ENCODE measurements at places on chromosomes 7 and 10.
A peak's percentile ranks its signal among the peaks of the same experiment; 100 is the strongest.

- no peak for DNase-seq
- H3K27me3 ChIP-seq = no peaks in the 10 kb centered on the region
- H3K4me3 ChIP-seq = no peak overlapping the region
- H3K27ac ChIP-seq = no peak overlapping the region
- H3K4me1 ChIP-seq = peaks cover 8% of the 10 kb centered on the region
These were observed 30.8 kb upstream of the CHST15 start for GRCh38 chr10:124124123-124124768.

DNA sequence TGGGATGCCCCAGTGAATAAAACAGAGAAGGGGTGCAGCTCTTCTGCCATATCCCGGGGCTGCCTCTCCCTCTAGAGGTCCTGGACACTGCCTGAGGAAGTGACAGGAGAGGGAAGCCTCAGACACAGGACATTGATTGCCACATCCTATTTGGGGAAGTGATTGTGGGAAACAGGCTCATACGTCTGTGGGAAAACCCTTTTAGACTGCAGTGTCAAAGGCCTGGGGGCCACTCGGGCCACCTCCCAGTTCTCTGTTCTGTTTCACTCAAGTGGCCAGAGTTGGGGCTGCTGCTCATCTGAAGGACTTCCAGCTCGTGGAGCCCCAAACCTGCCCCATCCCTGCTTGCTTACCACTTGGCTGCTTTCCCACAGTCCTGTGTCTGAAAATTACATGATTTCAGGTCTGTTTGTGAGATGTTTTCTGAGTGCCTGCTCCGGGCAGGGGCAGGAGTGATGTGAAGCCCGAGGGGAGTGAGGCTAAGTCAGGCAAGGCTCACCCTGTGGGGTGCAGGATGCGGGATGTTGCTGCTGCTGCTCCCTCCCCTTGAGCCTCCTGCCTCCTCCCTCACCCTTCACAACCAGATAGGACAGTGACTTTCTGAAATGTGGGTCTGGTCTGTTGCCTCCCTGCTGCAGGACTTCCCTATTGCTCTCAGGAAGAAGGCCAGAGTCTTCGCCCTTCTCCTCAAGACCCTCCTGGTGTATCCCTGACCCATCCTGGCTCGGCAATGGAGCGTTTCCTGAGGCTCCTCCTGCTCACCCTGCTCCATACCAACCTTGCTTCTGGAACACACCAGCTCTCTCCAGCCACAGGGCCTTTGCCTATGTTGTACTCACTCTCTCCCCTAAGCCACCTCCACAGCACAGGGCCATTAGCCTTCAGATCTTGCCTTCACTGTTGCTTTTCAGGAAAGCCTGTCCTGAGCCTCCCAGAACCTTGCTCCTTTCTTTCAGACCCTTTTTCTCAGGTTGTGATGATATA, 58.4 kb downstream of the NEURL1 start:
- H3K27ac ChIP-seq = no peak overlapping the region
- H3K27me3 ChIP-seq = peaks cover 18% of the 10 kb centered on the region
- no peaks in the 10 kb centered on the region for H3K36me3 ChIP-seq
- H3K4me1 ChIP-seq = peaks cover 13% of the 10 kb centered on the region

GRCh38 chr7:16203065-16203464, 218.3 kb downstream of the CRPPA start:
- H3K27me3 ChIP-seq = no peaks in the 10 kb centered on the region
- no peaks in the 10 kb centered on the region for H3K4me1 ChIP-seq
- no peak overlapping the region for H3K4me3 ChIP-seq

DNA sequence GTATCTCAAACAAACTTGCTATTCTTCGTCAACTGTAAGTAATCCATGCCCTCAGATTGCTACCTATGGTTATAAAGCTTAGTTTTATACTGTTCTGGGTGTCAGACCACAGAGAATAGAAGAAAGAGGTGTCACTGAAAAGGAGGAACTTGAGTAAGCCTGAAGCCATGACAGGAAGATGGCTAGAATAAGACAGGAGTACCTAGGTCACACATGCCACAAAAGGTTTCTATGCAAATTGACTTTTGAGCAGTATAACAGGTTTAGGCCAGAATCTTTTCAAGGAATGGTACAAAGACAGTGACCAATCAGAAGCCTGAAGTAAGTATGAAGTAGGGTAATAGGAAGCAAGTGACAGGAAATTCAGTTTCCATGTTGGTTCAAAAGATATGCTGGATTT, 23.5 kb downstream of the FBXW4 start:
- no peaks in the 10 kb centered on the region for H3K27me3 ChIP-seq
- no peak overlapping the region for H3K4me3 ChIP-seq
- peaks cover 5% of the 10 kb centered on the region for H3K4me1 ChIP-seq
- H3K27ac ChIP-seq = no peak overlapping the region

DNA sequence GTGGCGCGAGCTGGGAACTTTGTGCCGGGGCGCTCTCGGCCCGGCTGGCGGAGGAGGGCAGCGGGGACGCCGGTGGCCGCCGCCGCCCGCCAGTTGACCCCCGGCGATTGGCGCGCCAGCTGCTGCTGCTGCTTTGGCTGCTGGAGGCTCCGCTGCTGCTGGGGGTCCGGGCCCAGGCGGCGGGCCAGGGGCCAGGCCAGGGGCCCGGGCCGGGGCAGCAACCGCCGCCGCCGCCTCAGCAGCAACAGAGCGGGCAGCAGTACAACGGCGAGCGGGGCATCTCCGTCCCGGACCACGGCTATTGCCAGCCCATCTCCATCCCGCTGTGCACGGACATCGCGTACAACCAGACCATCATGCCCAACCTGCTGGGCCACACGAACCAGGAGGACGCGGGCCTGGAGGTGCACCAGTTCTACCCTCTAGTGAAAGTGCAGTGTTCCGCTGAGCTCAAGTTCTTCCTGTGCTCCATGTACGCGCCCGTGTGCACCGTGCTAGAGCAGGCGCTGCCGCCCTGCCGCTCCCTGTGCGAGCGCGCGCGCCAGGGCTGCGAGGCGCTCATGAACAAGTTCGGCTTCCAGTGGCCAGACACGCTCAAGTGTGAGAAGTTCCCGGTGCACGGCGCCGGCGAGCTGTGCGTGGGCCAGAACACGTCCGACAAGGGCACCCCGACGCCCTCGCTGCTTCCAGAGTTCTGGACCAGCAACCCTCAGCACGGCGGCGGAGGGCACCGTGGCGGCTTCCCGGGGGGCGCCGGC, 870 bp downstream of the FZD1 start:
- H3K4me3 ChIP-seq = peak overlapping the region; percentile 76
- H3K4me1 ChIP-seq = peaks cover 19% of the 10 kb centered on the region
- H3K27me3 ChIP-seq = no peaks in the 10 kb centered on the region
- peaks cover 17% of the 10 kb centered on the region for H3K36me3 ChIP-seq
- peak; percentile 71 for DNase-seq

DNA sequence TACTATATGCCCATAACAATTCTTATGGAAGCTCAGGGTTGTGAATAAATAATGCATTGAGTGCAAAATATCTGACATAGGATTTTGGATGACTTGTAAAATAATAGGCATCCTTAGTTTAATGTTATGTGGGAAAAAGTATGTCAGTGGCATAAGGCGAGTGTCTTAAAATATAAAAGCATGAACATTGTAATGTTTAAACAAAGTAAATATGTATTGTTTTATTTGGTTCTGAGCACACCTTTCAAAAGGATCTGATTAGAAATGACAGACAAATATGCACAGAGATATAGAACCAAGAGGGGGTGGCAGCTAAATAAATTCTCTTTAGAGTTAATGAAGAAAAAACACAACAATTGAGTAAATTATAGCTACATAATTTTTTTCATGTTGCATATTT, 51.3 kb upstream of the FOXP2 start:
- H3K36me3 ChIP-seq = no peaks in the 10 kb centered on the region
- DNase-seq = no peak
- H3K4me1 ChIP-seq = no peaks in the 10 kb centered on the region
- no peak overlapping the region for H3K4me3 ChIP-seq
- no peaks in the 10 kb centered on the region for H3K27me3 ChIP-seq

GRCh38 chr7:40147371-40148246, 12.8 kb downstream of the SUGCT start:
- DNase-seq = peak; percentile 68
- no peaks in the 10 kb centered on the region for H3K27me3 ChIP-seq
- H3K36me3 ChIP-seq = no peaks in the 10 kb centered on the region
- H3K4me1 ChIP-seq = peaks cover 3% of the 10 kb centered on the region
- peak overlapping the region; percentile 49 for H3K27ac ChIP-seq

GRCh38 chr10:79221110-79222051, 125.9 kb upstream of the PPIF start:
- no peak for DNase-seq
- H3K27me3 ChIP-seq = no peaks in the 10 kb centered on the region
- no peak overlapping the region for H3K4me3 ChIP-seq
- peaks cover 88% of the 10 kb centered on the region for H3K36me3 ChIP-seq
- H3K27ac ChIP-seq = no peak overlapping the region

- DNase-seq = no peak
- no peak overlapping the region for H3K4me3 ChIP-seq
- no peaks in the 10 kb centered on the region for H3K27me3 ChIP-seq
These were observed 78.1 kb downstream of the CREM start for GRCh38 chr10:35204650-35205319.

GRCh38 chr7:22582863-22583622, 83.1 kb upstream of the STEAP1B start:
- H3K36me3 ChIP-seq = no peaks in the 10 kb centered on the region
- DNase-seq = no peak
- H3K4me1 ChIP-seq = peaks cover 40% of the 10 kb centered on the region

DNA sequence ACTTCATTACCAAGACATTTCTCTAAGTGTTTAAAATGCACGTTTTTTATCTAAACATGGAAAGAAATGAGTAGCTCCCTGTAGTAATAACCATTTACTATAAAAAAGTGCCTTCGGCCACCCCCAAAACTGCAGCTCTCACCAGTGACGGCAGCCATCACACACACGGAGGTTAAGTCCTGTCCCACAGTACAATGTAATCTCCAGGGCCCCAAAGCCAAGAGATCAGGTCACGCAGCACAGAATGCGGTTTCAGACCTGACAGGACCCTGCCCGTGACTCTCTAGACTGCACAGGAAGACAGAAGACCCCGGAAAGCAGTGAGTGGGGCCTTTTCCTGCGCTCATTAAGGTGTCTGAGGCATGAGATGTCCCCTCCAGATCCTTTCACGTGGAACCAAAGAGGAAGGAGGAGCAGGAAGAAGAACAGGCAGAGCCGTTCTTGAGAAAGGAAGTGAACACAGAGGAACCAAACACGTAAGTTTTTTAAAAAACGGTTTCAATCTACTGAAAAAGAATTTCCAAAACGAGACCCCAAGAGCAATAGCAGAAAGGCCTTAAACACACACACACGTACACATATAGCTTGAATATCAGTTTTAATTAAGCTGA, 125.7 kb downstream of the ZMYND11 start:
- no peak overlapping the region for H3K4me3 ChIP-seq
- no peaks in the 10 kb centered on the region for H3K4me1 ChIP-seq
- H3K36me3 ChIP-seq = peaks cover 1% of the 10 kb centered on the region
- no peak overlapping the region for H3K27ac ChIP-seq
- DNase-seq = no peak

- no peak for DNase-seq
- no peak overlapping the region for H3K4me3 ChIP-seq
- H3K4me1 ChIP-seq = no peaks in the 10 kb centered on the region
- H3K27me3 ChIP-seq = no peaks in the 10 kb centered on the region
These were observed 167.0 kb upstream of the CCDC6 start for GRCh38 chr10:60073397-60073780.

DNA sequence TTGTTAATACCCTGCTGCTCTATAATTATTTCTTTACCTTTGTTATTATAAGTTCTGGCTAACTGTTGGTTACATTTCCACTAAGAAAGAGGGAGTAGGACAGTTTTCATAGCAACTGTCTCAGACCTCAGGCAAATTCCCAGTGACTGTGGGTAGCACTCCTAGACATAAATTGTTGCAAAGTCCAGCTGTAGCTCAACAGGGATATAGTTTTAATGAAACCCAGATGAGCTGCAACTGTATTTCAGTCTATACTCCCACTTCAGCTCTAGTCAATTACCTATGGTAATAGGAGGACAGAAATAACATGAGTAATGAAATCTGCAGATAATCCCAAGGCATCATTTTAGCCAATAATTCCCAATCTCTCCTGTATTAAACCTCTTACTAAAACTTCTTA, 103.0 kb upstream of the SEMA3A start:
- no peaks in the 10 kb centered on the region for H3K4me1 ChIP-seq
- H3K4me3 ChIP-seq = no peak overlapping the region
- no peaks in the 10 kb centered on the region for H3K36me3 ChIP-seq
- no peak overlapping the region for H3K27ac ChIP-seq
- no peak for DNase-seq

- H3K36me3 ChIP-seq = no peaks in the 10 kb centered on the region
- H3K4me3 ChIP-seq = no peak overlapping the region
- DNase-seq = no peak
- H3K4me1 ChIP-seq = no peaks in the 10 kb centered on the region
These were observed 461.0 kb upstream of the NRG3 start for GRCh38 chr10:81414038-81414437.

- no peaks in the 10 kb centered on the region for H3K36me3 ChIP-seq
- H3K27ac ChIP-seq = no peak overlapping the region
- H3K4me1 ChIP-seq = no peaks in the 10 kb centered on the region
- no peaks in the 10 kb centered on the region for H3K27me3 ChIP-seq
- no peak for DNase-seq
These were observed 63.2 kb upstream of the TMEM168 start for GRCh38 chr7:112853422-112853821.

DNA sequence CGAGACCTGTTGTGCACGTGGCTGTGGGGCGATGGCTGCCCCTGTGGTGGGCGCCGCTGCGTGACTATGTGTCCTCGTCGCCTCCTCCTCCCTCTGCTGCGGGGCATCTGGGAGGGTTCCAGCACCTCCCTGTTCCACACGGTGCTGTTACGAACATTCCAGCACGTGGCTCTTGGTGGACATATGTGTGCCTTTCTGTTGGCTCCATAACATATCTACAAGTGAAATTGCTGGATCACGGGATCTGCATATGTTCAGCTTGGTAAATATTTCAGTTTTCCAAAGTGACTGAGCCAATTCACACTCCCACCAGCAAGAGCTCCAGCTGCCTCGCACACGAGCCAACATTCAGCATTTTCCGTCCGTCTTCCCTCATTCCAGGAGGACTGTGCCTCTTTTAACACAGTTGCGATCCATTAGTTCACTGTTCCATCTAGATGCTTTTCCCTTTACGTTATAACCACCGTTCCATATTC, 25.1 kb downstream of the SNX8 start:
- H3K4me3 ChIP-seq = no peak overlapping the region
- H3K27me3 ChIP-seq = no peaks in the 10 kb centered on the region

GRCh38 chr10:132953428-132953827, 11.1 kb upstream of the CFAP46 start:
- H3K4me1 ChIP-seq = no peaks in the 10 kb centered on the region
- H3K27me3 ChIP-seq = peaks cover 33% of the 10 kb centered on the region
- no peak overlapping the region for H3K4me3 ChIP-seq
- H3K27ac ChIP-seq = no peak overlapping the region
- H3K36me3 ChIP-seq = no peaks in the 10 kb centered on the region

- H3K4me3 ChIP-seq = no peak overlapping the region
- no peaks in the 10 kb centered on the region for H3K27me3 ChIP-seq
- no peak for DNase-seq
These were observed 263.7 kb downstream of the GLI3 start for GRCh38 chr7:41973202-41973730.

Measured in SJSA1 (cell line).